ENCODE measurements at places on chromosomes 11 and 22.
A peak's percentile ranks its signal among the peaks of the same experiment; 100 is the strongest.

GRCh38 chr11:3154001-3154599, 11.0 kb downstream of the OSBPL5 start:
- no peak for DNase-seq

GRCh38 chr22:42984814-42985530, 30.0 kb downstream of the PACSIN2 start:
- DNase-seq = no peak

DNA sequence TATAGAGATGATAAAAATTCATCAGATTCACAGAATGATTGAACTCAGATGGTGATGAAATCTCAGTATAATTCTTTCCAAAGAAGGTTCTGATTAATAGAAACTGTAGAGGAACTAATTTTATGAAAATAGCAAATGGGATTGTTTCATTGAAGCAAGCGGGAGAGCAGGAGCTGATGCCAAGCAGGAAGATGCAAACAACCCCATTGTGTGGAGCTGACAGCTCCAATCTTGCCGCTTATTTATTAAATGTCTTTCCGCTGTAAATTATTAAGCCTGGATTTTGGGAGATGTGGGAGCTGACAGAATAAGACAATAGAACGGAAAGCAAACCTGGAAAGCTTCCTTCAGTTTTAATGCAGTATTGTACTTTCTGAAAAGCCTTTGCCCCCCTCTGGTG, 6.0 kb upstream of the TMEM218 start:
- DNase-seq = no peak

GRCh38 chr22:47176573-47177333, 414.3 kb downstream of the TBC1D22A start:
- DNase-seq = no peak

DNA sequence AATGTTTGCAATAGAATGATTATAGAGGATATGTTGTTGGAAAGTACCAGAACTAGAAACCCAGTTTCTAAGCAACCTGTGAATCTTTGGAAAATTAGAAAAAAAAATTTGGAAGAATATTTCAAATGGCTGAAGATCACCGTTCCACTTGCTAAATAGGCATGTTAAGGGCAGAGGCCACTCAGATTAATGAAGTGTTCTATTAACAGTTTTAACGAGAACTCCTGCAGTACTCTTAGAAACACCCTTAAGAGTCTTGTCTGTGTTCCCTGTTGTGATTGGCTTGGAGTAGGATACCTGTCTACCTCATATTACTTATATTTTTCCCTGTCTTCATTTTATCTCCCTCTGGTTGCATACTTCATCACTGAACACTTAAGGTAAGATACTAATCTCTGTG, 4.6 kb downstream of the C11orf54 start:
- no peak for DNase-seq

DNA sequence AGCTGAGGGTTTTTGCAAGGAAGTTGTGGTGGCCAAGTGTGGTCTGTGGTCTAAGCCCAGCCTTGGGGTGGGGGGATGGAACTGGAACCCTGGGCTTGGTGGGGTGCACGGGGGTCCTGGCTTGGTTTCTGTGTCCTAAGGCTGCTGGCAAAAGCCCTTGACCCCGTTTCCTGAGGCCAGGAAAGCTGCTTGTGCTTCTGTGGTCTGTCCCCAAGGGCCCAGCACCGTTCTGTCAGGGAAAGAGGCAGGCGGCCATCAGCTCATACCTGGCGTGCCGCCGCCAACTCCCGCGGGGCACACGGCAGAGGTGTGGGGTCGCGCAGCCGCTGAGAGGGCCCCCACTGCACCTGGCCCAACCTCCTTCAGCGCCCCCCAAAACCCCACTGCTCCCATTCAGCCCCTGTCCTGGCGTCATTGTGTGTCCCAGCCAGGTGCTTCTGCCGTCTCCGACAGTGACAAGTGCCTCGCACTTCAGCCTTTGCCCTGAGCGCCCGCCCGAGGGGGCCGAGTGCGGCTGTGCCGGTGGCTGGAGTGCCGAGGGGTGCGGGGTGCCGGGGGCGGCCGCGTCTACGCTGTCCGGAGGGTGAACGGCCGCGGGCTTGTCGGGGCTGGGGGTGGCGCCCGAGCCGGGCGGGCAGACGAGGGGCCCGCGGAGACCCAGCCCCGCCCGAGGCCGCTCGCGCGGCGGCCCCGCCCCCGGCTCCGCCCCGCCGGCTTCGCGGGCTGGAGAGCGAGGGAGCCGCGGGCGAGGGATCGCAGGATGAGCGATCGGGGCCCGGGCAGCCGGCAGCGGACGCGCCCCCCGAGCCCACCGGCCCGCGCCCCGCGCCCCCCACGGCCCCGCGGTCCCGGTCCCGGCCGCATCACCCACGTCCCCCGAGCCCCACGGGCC, at the start of gene CNIH2:
Gene CNIH2, plus strand, starts transcription at position 705 of the 892 bp plus-strand sequence. CDS start 282 bp downstream, outside the sequence.
- DNase-seq = peak; percentile 78
